ENCODE measurements at places on chromosomes 3 and 15.

DNA sequence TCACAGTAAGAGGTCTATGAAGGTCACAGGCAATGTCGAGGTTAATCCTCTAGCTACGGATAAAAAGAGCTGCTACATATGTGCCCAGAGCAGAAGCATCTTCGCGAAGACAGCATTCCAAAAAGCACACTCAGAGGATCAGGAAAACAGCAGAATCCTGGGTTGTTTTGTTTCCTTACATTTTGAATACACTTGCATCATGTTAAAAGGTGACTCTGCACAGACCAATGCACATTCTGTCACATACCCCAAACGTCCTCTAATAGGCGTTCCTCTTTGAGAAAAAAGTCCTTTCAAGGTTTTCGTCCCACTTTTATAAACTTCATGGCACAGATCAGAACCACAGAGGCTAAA is 52.7 kb downstream of the VGLL4 start:
- no peak for DNase-seq

DNA sequence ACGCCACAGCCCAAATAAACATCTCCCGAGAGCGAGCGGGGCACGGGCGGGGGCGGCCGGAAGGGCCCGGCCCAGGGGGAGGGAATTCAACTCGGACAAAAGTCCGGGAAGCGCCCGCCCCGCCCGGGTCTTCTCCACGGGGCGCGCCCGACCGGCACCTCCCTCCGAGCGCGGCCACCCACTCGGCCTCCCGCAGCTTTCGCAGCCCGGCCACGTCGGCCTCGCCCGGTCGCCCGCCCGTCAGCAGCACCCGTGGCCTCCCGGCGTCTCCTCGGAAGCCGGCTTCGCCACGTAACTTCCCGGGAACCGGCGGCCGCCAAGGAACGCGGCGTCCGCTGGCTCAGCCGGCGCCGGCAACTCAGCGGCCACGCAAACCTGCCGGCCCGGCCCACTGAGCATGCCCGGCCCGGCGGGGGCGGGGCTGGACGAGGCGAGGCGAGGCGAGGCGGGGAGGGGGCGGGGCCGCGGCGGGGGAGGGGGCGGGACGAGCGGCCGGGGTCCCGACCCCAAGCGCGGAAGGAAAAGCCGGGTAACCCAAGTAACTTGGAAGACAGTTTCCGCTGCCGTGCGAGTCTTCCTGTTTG is at the start of gene TJP1:
Gene TJP1, minus strand, starts transcription at position 369 of the 584 bp plus-strand sequence. CDS start 440 bp downstream, outside the sequence.
- DNase-seq = peak; percentile 90

- DNase-seq = no peak
Measured at GRCh38 chr3:142608631-142609030, 12.4 kb downstream of the PLS1 start.

DNA sequence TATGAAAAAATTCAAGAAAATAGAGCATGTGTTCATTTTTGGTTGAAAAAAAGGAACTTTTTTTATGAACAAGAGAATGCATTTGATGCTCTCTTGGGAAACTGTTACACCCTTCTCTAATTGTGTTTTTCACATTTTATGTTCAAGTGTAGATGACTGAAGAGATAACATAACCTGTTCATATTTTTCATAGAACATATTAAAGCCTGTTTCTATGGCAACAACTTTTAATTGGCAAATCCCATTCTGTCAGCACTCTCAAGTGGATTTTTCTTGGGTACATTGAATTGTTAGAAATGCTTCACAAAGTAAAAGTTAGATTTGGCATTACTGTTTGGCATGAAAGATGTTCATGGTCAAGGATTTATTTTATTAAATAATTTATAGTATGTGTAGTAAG is 117.5 kb downstream of the MBNL1 start:
- no peak for DNase-seq

- no peak for DNase-seq
Measured at GRCh38 chr15:32716915-32717425, 834 bp upstream of the GREM1 start.

DNA sequence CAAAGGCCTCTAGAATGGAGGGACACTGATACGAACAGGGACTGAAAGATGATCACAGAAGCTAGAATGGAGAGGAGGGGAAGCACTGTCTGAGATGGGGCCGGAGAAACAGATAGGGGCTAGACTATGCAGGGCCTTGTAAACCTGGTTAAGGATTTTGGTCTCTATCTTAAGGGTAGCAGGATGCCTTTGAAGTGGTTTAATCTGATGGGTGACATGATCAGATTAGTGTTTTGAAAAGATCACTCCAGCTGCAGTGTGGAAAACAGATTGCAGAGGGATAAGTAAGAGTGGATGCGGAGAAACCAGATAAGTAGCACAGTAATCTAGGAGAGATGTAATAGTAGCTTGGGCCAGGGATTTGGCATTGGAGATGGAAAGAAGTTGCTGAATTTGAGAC is 108.1 kb downstream of the RSRC1 start:
- no peak for DNase-seq

- no peak for DNase-seq
Measured at GRCh38 chr15:55829826-55830225, 86.9 kb upstream of the PRTG start.

- no peak for DNase-seq
Measured at GRCh38 chr3:195040094-195040493, 230.9 kb downstream of the XXYLT1 start.

DNA sequence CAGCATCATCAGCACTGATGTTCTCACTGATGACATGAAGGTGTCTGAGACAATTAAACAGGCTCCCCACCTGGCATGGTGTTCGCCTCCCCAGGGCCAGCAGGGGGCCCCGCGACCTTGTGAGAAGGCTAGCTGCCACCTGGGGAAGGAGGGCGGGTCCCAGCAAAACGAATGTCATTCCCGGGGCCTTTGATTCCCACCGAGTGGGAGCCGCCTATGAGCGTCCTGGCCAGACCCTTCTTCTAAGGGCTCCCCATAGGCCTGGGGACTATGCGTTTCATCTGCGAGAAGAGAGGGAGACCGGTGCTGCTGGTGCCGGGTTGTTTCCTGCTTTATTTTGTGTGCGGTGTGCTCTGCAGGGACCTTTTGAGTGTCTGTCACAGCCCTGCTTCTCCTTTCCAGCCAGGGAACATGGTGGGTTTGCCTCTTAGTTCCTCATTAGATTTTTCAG is 20.5 kb upstream of the MINDY4B start:
- DNase-seq = no peak

GRCh38 chr15:76204916-76205460 is 106.3 kb downstream of the ETFA start:
- no peak for DNase-seq

- DNase-seq = no peak
Measured at GRCh38 chr3:155217591-155217990, 75.9 kb downstream of the STRIT1 start.

- DNase-seq = no peak
Measured at GRCh38 chr3:150202711-150203110, 205.4 kb upstream of the TSC22D2 start.
